ENCODE measurements at places on chromosomes 16 and 17.
A peak's percentile ranks its signal among the peaks of the same experiment; 100 is the strongest.

DNA sequence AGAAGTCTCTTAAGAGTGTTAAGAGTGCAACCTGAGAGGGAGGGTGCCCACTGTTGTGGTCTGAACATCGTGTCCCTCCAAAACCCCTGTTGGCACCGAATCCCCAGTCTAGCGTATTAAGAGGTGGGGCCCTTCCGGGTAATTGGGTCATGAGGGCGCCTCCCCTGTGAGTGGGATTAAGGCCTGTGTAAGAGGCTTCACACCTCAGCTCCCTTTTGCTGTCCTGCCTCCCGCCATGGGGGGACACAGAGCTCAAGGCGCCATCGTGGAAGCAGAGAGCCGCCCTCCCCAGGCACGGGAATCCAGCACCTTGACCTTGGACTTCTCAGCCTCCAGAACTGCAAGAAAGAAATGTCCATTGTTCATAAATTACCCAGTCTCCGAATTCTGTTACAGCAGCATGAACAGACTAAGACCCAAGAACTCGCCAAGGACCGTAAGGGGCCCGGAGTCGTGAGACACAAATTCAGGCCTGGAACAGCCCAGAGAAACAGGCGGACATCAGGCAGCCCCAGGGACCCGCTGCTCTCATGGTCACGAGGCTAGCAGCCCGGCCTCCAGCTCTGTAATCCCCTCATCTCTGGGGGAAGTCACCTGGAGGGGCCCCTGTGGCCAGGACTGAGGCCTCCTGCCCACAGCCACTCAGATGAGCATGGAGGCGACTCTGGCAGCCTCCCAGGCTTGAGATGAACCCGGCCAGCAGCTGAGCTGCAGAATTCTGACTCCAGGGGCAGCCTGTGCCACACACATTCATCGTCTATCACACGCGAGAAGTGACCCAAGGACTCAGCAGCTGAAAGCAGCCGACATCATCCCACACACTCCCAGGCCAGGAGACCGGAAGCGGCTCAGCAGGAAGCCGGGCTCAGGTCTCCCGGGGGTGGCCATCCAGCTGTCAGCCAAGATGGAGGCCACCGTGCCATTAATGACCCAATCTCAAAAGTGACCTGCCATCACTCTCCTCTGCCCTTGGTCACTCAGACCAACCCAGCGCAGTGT lies 12.8 kb upstream of the CHMP6 start:
- no peak for DNase-seq

DNA sequence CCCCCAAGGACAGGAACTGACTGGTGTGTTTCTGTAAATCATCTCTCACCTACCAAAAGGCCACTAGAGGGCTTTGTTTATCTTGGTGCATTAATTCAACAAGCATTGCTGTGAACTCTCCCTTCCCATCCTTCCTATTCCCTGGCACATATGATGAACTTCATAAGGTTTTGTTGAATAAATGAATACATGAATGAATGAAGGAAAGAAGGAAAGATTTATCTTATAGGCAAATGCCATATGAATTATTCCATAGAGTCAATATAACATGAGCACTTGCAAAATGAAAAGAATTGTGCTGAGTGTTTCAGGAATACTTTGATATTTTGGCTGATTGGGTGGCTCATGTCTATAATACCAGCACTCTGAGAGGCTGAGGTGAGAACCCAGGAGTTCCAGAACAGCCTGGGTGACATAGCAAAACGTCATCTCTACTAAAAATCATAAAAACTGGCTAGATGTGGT lies 4.3 kb downstream of the SPDYE4 start:
- DNase-seq: no peak

GRCh38 chr17:79002796-79003593 lies 6.6 kb downstream of the CANT1 start:
- DNase-seq: no peak

DNA sequence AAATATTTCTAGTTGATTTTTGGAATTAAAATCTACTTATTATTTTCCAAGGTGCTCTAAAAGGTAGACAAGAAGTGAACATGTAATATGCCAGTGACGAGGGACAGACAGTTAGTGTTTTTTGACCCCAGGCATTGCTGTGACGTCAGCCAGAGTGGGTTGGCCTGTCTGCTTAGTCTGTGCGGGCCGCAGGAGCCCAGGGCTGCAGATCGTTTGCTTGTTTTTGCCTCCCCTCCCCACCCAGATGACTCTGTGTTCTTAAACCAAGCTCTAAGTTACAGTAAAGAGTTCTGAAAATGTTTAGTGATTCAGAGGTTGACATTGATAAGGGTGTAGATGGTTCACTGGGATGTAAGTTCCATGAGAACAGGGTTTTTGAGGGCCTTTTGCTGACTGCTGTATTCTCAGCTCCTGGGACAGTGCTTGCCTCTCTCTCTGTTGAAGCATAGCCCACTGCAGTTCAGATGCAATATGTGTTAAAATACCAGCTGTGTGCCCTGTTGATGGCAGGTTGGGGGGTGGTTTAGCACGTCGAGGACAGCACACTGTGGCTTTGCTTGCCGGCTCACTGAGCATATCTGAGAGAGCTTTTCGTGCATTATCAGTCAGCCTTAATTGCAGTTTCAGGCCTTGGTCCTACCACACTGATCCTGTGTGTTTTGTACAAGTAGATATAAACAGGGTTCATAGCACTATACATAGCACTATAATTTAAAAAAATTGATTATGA lies 64.8 kb downstream of the SEC14L1 start:
- DNase-seq: no peak

DNA sequence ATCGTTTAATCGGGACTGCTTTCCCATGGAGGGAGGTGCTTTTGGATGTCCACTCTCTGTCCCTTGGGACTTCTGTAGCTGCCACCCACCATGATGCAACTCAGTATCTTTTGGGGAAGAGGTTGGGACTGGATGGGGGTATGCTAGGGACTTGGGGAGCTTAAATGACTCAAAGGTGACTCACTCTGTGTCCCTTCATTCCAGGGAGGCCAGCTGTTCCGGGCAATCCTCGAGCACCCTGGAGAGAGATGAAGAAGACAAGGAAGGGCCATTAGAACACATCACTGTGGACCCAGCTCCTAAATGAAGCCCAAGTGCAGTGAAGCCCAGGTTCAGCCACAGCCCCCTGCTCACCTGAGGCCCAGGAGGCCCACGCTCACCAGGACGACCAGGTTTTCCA lies 4.6 kb downstream of the COL1A1 start:
- DNase-seq: no peak

DNA sequence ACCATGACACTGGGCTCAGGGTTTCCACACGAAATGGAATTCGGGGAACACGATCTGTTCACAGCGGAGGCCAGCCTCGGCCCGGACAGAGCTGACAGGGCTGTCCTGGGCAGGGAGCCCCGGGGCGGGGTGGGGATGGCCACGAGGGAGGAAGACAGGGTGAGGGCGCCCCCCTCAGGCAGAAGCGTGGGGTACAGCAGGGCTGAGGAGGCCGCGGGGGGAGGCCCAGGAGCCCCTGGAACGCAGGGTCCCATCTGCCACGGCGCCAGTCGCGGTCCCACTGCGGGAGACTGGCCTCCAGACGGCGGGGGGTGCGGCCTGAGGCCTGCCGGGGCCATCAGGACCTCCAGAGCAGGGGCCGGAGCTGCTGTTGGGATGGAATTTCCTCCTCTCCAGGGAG lies 75.9 kb downstream of the LMF1 start:
- DNase-seq: no peak

DNA sequence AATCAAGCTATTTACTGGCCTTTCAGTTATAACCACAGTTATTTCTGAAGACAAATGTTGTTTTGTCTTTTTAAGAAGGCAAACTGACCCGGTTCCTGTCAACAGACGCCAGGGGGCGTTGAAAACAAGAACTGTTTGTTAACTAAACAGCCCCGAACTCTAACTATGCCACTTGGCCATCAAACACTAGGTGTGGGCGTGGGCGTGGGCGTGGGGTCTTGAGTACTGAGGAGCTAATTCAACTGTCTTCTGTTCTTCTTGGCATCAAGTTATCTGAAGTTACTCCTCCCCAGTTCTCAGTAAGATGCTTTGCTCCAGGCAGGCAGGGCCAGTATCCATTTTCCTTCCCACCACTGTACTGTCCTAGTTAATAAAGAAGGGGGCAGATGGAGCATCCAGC lies 63.3 kb upstream of the MTMR4 start:
- DNase-seq: peak; percentile 28

DNA sequence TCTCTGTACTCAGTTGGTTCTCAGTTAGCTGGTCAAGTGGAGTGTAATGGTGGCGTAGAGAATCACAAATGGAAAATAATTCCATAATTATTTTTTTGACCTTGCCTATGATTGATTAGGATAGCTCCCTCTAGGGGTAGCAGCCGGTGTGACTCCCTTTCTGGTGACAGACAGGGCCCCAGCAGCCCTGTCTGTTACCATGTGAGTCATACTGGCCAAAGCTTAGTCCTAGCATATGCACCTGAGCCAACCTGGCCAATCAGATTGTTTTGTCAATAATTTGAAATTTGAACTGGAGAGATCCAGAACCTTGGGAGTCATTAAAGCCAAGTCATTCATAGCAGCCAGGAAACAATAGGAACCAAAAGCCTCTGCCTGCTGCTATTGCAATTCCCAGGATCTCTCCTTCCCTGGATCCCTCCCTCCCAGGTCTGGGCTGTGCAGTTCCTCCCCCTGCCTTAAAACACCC lies 5.6 kb downstream of the PNPO start:
- peak; percentile 68 for DNase-seq

- DNase-seq: no peak
Observed at GRCh38 chr16:539901-540530, 12.5 kb downstream of the CAPN15 start.

GRCh38 chr16:445566-445965 lies 20.1 kb downstream of the RAB11FIP3 start:
- no peak for DNase-seq

DNA sequence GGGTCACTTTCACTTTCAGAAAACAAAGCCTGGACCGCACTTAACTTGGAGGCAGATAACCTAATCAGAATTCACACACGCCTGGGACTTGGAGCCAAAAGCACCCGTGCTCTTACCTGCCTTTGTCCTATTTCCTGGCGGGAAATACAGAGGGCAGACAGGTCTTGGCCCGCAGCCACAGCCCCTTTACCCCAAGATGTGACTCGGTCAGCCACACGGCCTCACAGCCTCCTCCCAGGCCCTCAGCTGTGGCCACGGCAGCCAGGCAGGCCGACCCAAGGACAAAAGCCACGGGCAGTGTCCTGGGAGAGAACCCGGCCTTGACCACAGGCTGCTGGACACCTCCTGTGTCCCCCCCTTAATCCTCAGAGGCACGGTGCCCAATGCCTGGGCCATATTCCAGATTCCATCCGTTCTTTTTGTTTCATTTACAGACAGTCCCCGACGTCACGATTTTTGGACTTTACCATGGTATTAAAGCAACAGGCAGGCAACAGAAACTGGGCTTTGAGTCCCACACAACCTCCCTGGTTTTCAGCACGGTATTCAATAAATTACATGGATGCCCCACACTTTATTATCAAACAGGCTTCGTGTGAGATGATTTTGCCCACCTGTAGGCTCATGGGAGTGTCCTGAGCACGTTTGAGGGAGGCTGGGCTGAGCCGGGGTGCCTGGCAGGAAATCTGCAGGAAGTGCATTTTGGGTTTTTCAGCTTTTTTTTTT lies 30.1 kb upstream of the GAA start:
- no peak for DNase-seq

- no peak for DNase-seq
Observed at GRCh38 chr17:42579794-42580551, 2.4 kb upstream of the PSMC3IP start.

GRCh38 chr16:73457851-73458250 lies 409.9 kb upstream of the ZFHX3 start:
- DNase-seq: no peak

GRCh38 chr17:17531156-17531555 lies 35.0 kb upstream of the RASD1 start:
- DNase-seq: no peak

GRCh38 chr17:74244548-74244947 lies 29.5 kb upstream of the DNAI2 start:
- no peak for DNase-seq

All from activated CD4-positive, alpha-beta T cell treated with anti-CD3 and anti-CD28 coated beads for 24 hours (primary cell).